GM12878 (cell line): ENCODE measurements at places on chromosomes 6 and 20.

DNA sequence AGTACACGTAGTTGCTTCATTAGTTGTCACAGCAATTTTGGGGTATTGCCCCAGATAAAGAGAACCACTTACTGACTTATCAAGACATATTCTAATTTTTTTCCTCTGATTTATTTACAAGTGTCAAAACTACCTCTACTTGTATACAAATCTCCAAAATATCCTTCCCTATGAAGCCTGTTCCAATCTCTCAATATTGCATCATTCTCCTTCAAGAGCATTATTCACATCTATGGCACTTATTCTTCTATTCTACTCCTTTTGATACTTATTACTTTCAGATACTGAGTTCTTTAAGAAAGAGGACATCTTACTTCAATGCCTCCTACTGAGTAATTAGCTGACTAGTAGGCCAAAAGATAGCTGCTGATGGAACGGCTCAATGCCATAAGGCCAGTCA, 105.2 kb downstream of the SMLR1 start:
- DNase-seq = no peak

GRCh38 chr6:91637217-91637616, 1050.3 kb upstream of the MAP3K7 start:
- no peak for DNase-seq

GRCh38 chr6:150492941-150493340, 106.7 kb upstream of the PLEKHG1 start:
- no peak for DNase-seq

DNA sequence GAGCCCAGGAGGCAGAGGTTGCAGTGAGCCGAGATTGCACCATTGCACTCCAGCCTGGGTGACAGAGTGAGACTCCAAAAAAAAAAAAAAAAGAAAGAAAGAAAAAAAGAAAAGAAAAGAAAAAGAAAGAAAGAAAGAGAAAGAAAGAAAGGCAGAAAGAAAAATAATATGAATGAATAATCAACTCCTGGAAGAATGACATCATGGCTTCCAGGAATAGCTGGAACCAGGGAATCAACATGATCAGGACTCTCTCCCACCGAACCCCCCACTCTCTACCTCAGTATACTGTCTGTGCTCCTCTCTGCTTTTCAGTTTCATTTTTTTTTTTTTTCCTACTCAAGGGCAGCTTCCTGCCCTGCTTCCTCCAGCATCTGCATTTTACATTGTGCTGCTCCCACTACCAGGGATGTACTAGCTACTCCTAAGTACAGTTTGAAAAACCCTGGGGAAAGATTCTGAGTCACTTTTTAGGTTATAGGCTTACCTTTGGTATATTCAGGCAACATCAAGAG, 19.7 kb upstream of the MTCL3 start:
- DNase-seq = no peak

- DNase-seq = peak; percentile 52
These were observed 145.7 kb downstream of the BTBD9 start for GRCh38 chr6:38493931-38494547.

DNA sequence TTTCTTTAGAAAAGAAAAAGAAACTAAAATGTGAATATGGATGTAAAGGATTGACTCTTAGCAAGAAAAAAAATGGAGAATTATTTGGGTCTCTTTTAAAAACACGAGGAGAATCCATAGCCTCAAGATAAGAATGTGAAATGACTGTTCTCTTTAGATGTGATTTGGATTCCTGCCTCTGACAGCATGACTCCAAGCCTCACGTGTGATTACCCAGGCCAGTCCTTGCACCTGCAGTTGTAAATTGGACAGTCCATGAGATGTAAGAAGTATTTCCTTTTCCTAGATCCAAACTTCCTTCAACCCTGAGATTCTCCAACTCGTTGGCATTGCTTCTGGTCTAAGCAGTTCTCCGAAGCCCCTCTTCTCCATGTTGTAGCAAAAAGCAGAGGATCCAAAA, 31.9 kb downstream of the SLC2A12 start:
- DNase-seq = no peak

DNA sequence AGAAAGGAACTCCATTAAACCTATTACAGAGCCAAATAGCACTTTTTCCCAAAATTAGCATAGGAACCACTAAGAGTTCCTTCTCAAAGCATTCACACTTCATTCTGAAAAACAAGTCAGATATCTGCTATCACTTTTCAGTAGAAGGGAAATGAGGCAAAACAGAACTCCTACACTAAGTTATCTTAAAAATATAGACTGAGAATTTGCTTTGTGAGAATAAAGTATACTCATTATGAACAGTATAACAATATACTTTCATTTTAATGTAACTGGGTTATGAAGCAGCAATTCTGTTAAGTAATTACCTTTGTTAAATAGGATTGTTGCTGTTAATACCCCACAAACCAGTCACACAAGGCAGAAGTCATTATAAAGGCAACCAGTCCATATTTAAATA, 8.7 kb downstream of the MTRF1L start:
- DNase-seq = no peak

GRCh38 chr6:4130357-4130987, 4.9 kb downstream of the ECI2 start:
- DNase-seq = no peak

DNA sequence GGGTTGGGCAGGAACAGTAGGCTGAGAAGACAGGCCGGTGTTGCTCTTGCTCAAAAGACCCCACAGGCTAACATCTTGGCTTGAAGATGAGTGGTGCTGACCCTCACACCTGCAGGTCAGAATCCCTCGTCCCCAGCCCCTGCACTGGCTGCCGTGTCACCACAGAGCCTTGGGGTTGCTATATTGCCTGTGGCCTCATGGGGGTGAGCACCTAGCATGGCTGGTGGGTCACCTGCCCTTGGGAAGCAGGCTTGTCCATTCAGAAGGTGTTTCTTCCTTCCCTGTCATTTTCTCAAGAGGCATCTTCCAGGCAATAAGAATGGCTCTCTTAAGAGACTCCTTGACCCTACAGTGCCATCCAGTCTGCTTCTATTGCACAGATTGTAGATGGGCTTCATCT, 7.7 kb downstream of the SLC22A16 start:
- DNase-seq = no peak

- DNase-seq = no peak
These were observed 565.0 kb upstream of the ADGRB3 start for GRCh38 chr6:68069921-68070710.

DNA sequence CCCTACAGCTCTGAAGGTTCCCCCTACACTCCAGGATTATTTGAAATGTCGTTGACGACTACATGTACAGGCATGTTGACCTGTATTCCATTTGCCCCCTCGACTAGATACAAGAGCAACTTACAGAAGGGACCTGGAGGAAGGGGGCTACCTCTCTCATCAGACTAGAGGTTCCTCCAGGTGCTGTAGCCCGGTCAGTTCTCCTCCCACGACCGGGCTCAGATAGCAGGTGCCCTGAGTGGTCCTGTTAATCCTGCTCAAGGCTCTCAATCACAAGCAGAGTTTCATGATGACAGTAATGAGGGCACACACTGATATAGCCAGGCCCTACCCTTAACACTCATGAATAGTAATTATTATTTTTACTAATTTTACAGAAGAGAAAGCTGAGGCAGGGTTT, 36.5 kb downstream of the KCNK5 start:
- no peak for DNase-seq

DNA sequence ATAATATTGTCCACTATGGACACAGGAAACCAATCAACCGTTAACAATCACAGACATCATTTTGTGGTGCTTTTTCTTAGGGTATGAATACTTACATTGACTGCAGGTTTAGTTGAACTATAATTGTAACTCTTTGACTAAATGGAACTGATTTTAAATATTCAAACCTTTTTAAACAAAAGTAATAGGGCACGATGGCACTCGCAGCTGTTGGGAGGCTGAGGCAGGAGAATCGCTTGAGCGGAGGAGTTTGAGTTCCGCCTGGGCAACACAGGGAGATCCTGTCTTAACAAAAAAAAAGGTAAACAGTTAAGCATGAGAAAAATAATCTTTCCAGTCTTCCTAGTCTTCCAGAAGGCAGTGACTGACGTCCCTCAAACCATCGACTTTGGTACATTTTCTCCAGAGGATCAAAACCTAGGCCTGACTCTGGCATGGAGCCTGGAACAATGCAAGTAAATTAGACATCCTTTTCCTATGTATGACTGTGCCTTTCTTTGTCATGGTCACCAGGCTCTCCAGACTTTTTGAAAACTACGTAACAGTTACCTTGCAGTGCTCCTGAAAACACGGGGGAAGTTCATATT, 16.6 kb upstream of the PRDM13 start:
- no peak for DNase-seq

- DNase-seq = no peak
These were observed 246.1 kb downstream of the TMEM242 start for GRCh38 chr6:157077251-157077650.
